ENCODE measurements at places on chromosomes 6 and 20. TPM values are rescaled to one million over a fixed set of nuclear protein-coding genes. Genes with fewer than 3 reads are reported as not detected.
A peak's percentile ranks its signal among the peaks of the same experiment; 100 is the strongest.

GRCh38 chr6:165846123-165846966, 183.3 kb upstream of the PDE10A start:
- DNase-seq: peak; percentile 52

ABCF1 gene
- 48.7 TPM for total RNA-seq

- DNase-seq: no peak
Measured at GRCh38 chr20:23915844-23916243, 36.3 kb upstream of the CST5 start.

- no peak for DNase-seq
Measured at GRCh38 chr20:36455972-36456625, 85.2 kb upstream of the MYL9 start.

TEAD3 gene
- total RNA-seq: 45.3 TPM

DNA sequence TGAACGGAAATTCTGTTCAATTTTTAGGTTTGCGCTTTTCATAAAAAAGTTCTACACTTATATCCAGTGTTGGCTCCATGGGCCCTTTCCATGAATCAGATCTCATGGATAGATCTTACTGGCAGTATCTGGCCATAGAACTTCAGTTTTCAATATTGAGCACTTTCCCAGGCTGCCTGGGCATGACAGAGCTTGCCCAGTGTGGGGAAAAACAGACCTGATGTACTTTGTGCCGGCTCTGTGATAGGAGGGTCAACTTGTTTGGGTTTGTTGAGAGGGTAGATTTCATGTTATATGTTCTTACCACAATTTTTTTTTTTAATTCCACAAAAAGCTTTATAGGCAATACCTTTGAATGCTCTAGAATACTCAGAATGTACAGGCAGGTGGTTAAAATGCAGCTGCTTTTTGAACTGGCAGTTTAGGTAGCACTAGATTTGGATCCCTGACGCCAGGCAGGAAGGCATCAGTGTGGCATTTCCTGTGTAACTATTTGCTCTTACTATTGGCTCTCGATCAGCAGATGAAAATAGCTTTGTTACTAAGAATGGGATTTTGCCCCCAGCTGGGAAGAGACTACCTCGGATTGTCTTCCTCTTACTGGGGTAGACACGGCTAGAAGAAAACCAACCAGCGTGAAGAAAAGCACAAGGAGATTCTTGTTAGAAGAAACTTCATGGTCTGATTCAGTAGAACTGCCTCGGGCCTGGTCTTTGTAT, 404.9 kb upstream of the SOX4 start:
- no peak for DNase-seq

GRCh38 chr20:41895241-41896032, 277.3 kb upstream of the CHD6 start:
- DNase-seq: no peak

GRCh38 chr6:104700371-104701185, 159.1 kb downstream of the HACE1 start:
- no peak for DNase-seq

- DNase-seq: no peak
Measured at GRCh38 chr20:60213126-60213893, 255.1 kb downstream of the CDH26 start.

DNA sequence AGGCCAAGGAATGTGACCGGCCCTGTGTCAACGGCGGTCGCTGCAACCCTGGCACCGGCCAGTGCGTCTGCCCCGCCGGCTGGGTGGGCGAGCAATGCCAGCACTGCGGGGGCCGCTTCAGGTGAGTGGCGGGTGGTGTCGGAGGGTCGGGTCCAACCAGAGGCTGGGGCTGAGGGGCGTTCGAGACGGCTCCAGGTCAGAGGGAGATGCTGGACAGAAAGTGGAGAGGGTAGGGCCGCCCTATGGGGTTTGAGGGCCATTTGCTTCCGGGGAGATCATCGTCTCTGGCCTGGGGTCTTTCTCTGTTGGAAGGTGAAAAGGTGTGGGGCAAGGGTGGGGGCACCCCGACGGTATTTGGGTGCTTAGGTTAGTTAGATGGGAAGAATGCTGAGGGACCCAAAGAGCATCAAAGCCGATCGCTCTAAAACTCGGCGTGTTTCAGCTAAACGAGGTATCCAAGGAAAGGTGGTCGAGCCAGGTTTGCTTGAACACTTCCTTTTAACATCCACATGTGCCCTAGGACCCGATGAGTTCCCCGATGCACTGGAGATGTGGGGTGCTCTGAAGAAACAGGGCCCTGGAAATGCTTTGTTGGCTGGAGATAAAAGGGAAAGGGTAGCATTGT, 691 bp downstream of the ATRN start:
- DNase-seq: no peak
